K562 (cell line): ENCODE measurements at places on chromosomes 2 and 18. TPM values are rescaled to one million over a fixed set of nuclear protein-coding genes. Genes with fewer than 3 reads are reported as not detected.

TUBA3E gene
- 0.09 and 0.12 TPM in 2 replicates for polyA plus RNA-seq

C2orf81 gene
- polyA plus RNA-seq = not detected in 2 replicates

CRIM1 gene
- polyA plus RNA-seq = 0.03 TPM in 1 of 2 replicates, not detected in the other

CTLA4 gene
- polyA plus RNA-seq = 0.08 and 0.17 TPM in 2 replicates

TSGA10 gene
- polyA plus RNA-seq = 5.8 and 11.3 TPM in 2 replicates

CHN1 gene
- 0.17 and 1.8 TPM in 2 replicates for polyA plus RNA-seq

MTCL1 gene
- polyA plus RNA-seq = 3.0 and 5.5 TPM in 2 replicates

TLX2 gene
- polyA plus RNA-seq = not detected in 2 replicates

CCDC68 gene
- polyA plus RNA-seq = 1.1 and 2.1 TPM in 2 replicates

SIX2 gene
- not detected in 2 replicates for polyA plus RNA-seq

DCTN1 gene
- polyA plus RNA-seq = 37.2 and 45.0 TPM in 2 replicates

ZNF521 gene
- 0.81 and 1.6 TPM in 2 replicates for polyA plus RNA-seq

GRCh38 chr18:46677611-46678010, 20.6 kb upstream of the LOXHD1 start:
- no peak for DNase-seq

DNA sequence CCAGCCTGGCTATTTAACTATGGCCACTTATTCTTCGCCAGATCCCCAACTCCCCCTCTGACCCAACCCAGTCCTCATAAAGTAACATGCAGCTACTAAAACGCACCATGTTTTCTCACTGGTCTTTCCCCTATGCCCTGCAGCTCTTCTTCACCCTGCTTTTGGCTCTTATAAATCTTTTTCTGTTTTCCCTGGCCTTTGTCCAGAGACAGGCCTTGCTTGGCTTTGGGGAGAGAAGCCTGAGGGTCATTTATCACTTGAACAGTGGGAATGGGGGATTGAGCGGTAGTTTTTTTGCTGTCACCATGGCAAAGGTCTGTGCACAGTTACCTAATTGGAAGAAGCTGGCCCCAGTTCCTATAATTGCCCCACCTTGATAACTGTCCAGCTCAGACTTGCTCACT, 202.9 kb upstream of the NT5C1B start:
- no peak for DNase-seq

DNA sequence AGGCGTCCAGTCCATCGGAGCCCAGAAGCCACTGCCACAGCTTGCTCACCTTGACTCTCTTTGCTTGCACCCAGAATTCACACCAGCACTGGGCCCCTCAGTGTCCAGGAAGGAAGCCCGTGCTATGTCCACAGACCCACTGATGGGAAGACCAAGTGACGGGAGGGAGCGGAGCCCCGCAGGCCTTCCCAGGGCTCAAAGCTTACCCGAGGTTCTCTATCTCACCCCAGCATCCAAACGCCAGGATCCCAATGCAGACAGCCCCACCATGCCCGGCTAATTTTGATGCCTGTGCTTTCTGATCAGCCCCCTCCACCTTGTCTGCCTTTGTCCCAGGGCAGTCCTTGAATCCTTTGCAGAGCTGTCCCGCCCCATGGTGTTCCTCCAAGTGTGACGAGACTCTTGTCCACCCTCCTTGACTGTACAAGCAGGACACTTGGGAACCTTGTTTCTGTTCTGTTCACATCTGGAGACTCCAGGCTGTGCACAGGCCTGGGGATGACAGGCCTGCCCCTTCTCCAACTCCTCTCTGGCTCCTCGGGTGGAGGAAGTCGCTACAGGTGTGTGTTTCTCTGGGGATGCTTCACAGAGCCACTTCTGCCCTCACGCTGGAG, 12.0 kb downstream of the NPPC start:
- no peak for DNase-seq

GRCh38 chr2:55775828-55776227, 82.2 kb upstream of the PNPT1 start:
- DNase-seq = no peak

- DNase-seq = no peak
These were observed 5.3 kb downstream of the KLF11 start for GRCh38 chr2:10048501-10049171.

GRCh38 chr2:218149848-218150440, 16.8 kb downstream of the CXCR1 start:
- DNase-seq = no peak

DNA sequence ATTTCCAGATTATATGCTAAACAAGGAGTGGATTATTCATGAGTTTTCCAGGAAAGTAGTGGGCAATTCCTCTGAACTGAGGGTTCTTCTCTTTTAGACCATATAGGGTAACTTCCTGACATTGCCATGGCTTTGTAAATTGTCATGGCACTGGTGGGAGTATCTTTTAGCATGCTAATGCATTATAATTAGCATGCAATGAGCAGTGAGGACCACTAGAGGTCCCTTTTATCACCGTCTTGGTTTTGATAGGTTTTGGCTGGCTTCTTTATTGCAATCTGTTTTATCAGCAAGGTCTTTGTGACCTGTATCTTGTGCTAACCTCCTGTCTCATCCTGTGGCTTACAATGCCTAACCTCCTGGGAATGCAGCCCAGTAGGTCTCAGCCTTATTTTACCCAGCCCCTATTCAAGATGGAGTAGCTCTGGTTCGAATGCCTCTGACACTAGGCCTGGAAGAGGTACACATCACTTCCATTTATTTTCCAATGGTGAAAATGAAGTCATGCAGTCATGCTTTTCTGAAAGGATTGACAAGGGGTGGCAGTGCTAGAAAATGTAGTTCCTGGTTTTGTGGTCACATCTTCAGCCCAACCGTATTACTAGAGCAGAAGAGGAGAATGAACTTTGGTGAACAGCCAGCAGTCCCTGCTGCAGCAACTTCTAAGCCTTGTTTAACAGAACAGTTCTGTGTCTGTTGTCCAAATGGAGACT, 26.6 kb upstream of the ITGA4 start:
- DNase-seq = no peak

DNA sequence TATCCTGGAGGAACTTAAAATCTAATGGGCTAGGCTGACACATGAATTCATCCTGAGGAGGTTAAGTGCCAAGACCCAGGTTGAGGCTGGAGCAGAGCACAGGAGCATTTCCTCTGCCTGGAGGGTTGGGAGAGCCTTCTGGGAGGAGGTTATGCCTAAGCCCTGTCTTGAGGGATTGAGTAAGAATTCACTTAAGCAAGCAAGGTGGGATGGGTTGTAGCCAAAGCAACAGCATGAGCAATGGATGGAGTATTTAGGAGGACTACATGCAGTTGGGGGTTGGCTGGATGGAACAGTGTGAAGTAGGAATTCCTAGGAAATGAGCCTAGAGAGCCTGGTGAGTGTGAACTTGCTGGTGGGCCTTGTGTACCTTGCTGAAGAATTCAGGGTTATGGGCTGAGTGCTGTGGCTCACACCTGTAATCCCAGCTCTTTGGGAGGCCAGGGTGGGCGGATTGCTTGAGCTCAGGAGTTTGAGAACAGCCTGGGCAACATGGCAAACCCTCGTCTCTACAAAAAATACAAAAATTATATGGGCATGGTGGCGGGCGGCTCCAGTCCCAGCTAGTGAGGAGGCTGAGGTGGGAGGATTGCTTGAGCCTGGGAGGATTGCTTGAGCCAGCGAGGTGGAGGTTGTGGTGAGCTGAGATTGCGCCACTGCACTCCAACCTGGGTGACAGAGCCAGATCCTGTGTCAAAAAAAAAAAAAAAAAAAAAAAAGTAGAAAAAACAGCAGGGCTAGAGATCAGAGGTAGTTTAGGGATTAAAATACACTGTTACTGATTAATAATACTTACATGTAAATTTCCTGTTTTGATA, 22.2 kb downstream of the TANC1 start:
- DNase-seq = no peak

GRCh38 chr2:101843471-101843870, 146.0 kb downstream of the MAP4K4 start:
- no peak for DNase-seq

DNA sequence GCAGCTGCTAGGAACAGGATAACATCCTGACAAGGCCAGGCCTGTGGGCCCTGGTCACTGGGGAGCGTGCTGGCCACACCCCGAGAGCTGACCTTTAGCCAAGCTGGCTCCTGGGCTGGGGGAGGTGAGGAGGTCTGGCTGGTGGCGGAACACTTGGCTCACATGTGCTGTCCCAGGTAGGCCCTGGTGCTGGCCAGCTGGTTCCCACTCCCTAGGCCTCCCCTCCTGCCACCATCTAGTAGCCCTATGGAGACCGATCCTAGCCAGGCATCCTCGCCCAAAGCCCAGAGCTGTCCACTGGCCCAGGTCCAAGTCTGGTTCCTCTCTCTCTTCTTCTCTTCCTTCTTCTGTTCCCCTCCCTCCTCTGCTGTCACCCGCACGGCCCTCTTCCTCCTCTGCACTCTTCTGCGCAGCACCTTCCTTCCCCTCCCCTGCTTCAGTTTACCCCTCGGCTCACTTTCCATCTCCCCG, 52.4 kb downstream of the TNS1 start:
- no peak for DNase-seq

DNA sequence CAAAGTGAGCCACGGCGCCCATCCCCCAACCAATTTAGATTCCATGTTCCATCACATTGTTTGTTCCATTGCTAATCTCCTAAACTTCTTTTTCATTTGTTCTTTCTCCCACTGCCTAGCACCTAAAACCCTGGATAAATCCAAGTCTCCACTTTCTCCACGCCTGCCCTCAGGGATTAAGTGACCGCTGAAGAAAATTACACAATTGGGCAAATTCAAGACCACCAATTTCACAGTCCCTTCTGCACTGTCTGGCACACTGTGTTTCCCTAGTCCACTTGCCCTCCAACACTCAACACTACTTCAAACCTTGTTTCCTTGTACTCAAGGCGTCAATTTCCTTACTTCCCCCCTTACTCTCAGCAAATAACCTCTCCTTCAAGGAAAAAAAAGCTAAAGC, 5.1 kb upstream of the UBXN4 start:
- DNase-seq = no peak

DNA sequence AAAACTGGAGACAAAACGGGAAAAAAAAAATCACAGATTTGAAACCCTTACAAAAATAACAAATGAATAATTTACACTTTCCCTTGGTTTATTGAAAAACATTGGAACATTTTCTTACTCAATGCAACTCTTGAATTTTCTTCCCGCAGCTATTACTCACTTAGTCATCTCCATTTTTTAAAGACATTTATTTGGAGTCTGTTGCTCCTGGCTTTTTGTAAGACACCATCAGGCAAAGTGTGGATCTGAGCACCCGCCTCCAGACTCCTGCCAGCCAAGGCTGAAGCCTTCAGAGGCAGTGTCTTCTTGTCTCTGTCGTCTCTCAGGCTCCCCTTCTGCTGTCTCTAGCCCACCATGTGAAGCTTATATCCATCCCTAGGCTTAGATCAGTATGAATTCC, 46.2 kb downstream of the TRIB2 start:
- no peak for DNase-seq

GRCh38 chr2:75798569-75798968, 87.9 kb upstream of the GCFC2 start:
- DNase-seq = no peak

DNA sequence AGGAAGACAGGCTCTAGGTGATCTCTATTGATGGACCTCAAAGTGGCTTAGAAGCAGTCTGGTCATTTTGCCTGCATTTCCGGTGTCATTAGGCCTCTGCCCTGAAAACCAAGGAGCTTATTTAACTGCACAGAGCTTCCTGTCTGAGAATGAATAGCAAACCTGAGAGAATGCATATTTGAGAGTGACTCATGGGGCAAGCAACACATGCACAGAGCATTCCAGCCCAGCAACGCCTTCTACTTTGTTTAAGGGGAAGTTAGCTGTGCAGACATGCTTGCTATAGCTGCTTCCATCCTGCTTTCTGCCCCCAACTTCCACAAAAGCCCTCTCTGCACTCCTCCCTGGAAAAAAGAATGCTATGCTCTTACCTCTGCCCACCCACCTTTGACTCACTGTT, 232.8 kb downstream of the GRB14 start:
- DNase-seq = no peak

- DNase-seq = no peak
These were observed 1.0 kb upstream of the TUBB6 start for GRCh38 chr18:12306752-12307700.
